Fibroblast of skin of right biceps (primary cell): ENCODE measurements at places on chromosomes 5 and 9.

DNA sequence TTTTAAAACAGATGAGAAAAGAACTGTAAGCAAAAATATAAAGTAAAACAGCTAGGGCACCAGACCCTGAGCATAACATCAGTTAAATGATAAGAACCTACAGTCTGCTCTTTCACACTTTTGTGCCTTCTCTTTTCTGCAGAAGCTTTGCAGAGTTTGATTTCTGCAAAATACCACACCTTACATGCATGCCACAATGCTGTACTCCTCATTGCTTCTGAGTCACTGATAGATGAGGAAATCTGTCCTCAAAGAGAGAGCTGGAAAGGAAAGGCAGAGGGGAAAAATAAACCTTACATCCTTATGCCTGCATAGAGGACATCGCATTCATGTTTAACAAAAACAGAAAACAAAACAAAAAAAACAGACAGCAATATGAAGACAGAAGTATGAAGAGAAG is 142.9 kb downstream of the ATPSCKMT start:
- DNase-seq, result peak; percentile 4

- no peak for DNase-seq
These were observed 3.8 kb downstream of the MRPL22 start for GRCh38 chr5:154944716-154945115.

- DNase-seq, result peak; percentile 55
These were observed 1.0 kb upstream of the PTBP3 start for GRCh38 chr9:112334432-112334841.

GRCh38 chr5:124180299-124180874 is 566.1 kb downstream of the ZNF608 start:
- DNase-seq, result no peak

DNA sequence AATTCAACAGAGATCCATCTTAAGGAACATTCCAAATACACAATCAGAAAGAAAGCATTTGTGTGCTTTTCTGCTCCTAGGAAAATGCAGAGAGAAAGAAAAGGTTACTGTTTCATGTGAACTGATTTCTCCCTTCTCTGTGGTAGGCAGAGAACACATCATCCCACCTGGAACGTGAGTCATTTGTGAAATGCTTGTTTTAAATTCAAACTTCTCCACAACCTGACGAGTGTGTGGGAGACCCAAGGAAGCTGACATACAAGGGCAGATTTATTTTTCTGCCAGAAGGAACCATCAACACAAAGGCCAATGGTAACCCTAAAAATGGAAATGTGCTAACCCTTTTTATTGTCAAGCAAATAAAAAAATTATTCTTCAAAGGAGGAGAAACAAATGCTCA is 156.4 kb downstream of the EFNA5 start:
- DNase-seq, result no peak

GRCh38 chr9:5773324-5773999 is 59.5 kb downstream of the ERMP1 start:
- no peak for DNase-seq

DNA sequence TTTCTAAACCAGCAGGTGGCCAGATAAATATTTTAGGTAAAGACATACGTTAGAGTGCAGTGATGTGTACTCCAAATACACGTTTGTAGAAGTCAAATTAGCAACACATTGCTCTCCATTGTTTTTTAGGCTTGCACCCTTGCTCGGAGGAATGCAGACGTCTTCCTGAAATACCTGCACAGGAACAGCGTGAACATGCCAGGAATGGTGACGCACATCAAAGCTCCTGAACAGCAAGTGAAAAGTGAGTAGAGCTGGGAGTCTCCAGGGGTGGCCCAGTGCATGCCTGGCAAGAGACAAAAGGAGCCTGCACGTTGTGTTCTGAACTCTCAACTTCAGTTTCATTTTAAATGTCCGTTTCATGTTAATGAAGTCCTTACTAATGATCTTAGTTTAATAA is 207.5 kb upstream of the OTULINL start:
- no peak for DNase-seq

DNA sequence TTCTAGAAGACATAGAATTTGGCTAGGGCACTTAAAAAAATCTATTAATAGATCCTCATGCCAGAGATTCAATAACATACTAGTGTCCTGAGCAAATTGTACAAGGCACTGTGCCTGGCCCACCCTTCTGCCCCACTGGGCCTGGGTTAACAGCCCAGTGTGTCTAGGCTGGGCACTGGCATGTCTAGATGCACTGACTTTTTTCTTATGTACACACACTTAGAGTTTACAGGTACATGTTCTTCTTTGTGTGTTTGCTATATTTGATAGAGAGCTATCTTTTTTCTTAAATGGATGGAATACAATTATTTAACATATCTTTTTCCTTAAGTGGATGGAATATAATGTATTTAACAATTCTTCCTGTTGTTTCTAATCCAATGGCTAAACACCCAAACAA is 241.5 kb downstream of the AUH start:
- no peak for DNase-seq

GRCh38 chr9:24939109-24939850 is 393.6 kb upstream of the IZUMO3 start:
- DNase-seq, result no peak

- DNase-seq, result no peak
These were observed 264.5 kb downstream of the TAF11L14 start for GRCh38 chr5:17898766-17899165.

DNA sequence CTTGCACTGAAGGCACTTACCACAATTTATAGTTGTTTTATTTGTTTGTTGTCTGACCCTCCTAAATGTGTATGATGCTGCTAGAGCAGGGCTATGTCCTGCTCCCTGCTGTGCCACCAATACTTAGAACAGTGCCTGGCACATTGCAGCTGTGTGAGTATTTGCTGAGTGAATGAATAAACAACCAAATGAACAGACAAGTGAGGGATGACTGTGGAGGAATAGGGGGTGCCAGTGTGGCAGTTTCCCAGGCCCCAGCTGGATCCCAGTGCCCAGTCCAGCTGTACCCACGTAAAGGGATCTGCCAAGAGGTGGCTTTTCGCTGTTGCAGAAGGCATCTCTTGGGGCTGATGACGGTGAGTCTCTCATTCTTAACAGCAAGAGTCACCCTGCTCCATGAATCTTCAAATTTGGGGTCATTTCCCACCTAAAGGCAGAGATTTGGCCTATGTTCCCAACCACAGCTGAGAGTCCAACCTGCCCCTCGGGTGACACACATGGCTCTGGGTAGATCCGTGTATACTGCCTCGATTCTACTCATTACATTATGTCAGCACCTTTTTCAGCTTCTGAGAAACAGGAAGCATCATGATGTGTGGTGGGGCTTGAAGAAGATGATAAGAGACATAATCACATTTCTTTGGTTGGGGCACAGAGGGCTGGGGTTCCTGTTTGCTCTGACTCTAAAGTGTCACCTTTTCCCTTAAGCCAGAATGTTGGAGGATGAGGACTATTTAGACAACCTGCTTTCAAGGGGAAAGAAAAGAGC is 14.3 kb downstream of the IL5 start:
- no peak for DNase-seq

GRCh38 chr5:491119-491855 is 33.0 kb downstream of the SLC9A3 start:
- DNase-seq, result no peak

DNA sequence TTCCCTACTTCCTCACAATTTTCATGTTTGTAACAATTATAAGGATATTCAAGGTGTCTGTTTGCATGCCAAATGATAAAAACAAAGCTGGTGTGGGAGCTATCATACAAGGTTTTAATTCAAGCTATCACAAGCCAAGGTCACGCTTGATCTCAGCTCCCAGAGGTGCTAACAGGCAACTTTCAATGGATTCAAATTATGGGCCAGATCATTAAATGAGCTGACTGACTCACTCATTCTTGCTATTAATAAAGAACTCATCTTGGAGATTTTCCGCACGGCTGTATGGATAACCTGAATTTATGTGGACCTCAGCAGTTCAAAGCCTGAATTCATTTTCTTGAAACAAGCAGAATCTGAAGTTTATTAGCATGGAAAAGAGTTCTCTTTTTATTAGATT is 267.3 kb upstream of the CDH6 start:
- DNase-seq, result no peak

- DNase-seq, result no peak
These were observed 39.7 kb upstream of the BASP1 start for GRCh38 chr5:17177501-17178372.

DNA sequence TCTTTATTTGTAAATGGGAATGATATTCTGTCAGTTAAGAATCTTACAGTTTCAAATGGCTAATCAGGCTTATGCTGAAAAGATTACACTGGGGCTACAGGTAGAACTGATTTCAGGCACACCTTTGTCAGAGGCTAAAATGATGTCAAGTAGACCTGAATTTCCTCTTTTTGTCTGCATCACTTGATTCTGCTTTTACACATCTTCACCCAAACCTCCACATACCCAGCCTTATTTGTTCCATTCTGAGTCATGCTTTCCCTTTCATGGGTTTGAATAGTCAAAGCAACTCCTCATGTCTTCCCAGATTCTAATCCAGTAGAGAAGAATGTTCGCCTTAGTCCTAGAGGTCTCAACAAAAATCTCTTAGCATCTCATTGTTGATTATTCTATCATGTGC is 156.4 kb downstream of the CWC27 start:
- no peak for DNase-seq

DNA sequence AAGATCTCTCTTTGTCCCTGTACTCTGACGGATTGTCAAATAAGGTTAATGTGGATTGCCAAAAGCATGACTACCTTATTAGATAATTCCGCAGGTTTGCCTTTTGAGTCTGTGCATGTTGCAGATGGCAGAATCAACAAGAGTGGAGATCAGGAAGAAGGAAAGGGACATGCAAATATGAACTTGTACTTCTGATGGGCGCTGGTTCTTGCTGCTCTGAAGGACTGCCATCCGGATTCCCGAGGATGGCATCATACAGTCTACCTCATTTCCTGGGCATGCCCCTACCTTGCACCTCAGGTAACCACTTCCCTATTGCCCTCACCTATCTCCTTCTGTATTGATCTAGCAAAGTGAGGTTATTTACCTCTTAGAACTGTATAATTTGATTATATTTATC is 504.2 kb downstream of the ACTL7B start:
- DNase-seq, result no peak

DNA sequence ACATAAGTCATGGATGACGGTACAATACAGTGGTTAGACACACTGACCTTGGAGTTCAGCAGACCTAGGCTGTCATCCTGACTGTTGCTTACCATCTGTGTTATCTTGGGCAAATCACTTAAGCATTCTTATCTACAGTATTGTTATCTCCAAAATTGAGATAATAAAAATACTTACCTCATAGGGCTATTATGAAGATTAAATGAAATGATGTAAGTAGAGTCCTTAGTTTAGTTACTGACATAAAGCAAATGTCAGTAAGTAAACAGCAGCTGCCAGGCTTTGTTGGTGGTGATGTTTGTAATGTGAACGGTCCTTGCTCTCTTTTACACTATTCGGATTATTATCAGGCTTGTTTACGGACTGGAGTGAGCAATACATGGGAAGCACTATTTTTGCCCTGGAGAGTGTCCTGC is 107.3 kb upstream of the DPYSL3 start:
- no peak for DNase-seq

GRCh38 chr9:126293522-126293889 is 33.1 kb upstream of the MVB12B start:
- DNase-seq, result no peak

DNA sequence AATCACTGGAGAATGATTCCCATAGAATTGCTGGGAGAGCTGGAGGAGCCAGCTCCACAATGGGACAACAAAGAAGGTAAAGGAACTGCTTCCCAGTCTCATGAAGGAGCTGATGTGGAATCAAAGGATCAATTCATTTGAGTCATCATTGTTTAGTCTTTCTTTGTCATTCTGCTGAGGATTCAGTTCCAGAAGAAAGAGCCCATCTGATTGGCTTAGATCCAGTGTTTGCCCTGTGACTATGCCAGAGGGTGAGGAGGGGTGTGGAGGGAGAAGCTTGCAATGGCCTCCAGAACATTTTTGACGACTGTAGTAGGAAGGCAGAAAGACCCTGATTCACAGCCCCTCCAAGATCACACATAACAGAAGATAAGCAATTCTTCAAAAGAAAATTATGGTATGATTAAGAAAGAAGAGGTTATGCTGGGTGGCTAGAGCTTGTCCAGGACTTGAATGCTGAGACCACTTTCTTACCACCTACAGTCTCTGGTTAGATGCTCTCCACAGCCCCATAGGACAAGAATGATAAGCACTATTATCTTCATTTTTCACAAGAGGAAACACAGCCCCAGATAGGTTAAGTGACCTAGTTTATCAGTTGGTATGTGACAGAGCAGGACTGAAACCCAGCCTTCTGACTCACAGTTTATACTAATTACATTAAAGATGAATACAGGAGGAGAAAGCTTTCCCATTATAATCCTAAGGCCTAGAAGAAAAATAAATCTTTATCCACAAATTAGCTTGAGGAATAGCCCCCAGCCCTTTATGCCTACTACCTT is 363.1 kb downstream of the PRELID2 start:
- peak; percentile 36 for DNase-seq

- DNase-seq, result peak; percentile 36
These were observed 680.7 kb downstream of the PRR16 start for GRCh38 chr5:121144764-121145163.

GRCh38 chr9:135648494-135649410 is 9.4 kb upstream of the GLT6D1 start:
- no peak for DNase-seq

DNA sequence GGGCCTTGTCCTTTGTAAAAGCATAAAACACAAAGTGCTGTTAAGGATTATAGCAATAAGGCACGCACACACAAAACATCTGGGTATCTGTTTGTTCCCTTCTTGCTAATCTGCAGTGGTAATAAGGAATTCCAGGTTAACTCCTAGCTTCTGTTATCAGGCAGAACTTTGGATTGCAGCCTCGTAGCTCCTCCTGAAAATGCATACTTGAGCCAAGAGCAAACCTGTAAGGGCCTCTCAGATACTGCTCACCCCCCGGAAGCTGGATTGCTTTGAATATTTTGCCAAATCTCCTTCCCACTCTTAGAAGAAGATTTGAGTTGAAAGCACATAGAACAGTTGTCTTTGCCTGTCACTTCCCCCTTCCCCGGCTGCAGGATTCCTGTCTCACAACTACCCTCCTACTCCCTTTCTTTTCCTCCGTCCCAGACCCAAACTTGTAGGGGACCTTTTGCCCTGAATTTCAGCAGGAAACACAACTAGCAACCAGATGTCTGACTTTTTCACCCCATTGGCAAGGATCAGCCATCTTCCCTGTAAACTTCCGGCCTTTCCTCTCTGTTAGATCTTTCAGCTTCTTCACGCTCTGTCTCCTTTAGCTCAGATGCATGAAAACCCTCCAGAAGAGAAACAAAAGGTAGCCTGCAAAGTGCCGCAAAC is 28.2 kb upstream of the SMAD5 start:
- no peak for DNase-seq

- DNase-seq, result no peak
These were observed 482.3 kb downstream of the SPOCK1 start for GRCh38 chr5:137016783-137017324.
